ENCODE measurements at places on chromosomes 5 and 9.
A peak's percentile ranks its signal among the peaks of the same experiment; 100 is the strongest.

DNA sequence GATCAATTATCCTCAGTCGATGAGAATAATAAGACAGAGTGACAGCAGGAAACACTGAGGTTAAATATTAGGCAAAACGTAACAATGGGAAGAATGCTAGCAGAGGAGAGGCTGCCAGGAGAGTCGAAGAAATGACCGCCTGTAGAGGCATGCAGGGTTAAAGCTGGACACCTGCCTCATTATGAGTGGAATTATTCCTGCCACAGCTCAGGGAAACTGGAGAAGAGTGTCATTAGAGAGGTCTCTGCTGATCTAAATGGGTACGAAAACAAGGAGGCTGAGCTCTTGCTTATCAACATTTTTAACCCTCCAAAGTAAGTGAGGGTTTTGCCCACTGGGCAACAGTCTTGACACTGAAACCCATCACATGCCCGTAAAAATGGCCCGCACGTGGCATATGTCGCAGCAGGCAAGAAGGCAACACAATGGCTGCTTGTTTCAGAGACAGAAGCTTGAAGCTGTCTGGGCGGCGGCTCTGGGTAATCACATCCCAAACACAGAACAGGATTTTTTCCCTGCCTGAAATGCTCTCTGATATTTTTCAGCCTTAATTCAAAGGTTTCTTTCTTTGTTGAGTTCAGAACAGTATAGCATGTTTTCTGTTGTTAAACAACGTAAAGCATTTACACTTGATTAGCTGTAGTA lies 118.7 kb downstream of the MED27 start:
- no peak for DNase-seq

- DNase-seq, result no peak
These were observed 107.0 kb upstream of the PPP1R26 start for GRCh38 chr9:135372501-135373008.

DNA sequence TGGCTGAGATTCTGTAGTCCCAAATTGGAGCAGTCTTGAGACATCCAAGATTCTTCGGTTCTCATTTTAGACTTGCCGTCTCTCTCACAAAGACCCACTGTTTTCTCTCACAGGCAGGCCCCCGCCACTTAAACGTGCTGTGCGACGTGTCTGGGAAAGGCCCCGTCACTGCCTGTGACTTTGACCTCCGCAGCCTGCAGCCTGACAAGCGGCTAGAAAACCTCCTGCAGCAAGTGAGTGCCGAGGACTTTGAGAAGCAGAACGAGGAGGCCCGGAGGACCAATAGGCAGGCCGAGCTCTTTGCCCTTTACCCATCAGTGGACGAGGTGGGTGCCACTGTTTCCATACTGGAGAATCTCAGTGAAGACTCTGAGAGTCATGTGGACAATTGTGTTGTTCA lies 97.2 kb downstream of the DOCK8 start:
- DNase-seq, result no peak

DNA sequence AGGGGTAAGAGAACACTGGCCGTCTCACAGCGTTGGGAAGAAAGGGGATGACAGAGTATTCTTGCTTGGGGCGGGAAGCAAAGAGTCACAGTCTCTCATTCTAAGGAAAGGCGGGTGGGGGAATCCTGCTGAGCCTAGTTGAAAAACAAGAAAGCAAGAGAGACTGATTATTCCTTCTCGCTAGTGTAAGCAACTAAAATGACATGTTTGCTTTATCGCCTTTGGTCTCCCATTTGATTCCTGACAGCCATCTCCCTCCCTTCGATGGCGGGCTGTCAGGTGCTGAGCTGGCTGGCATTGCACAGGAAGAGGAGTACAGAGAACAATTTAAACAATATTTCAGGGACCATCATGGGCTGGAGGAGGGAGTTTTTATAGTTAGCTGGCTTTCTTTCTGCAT lies 331.3 kb downstream of the ASTN2 start:
- DNase-seq, result no peak

DNA sequence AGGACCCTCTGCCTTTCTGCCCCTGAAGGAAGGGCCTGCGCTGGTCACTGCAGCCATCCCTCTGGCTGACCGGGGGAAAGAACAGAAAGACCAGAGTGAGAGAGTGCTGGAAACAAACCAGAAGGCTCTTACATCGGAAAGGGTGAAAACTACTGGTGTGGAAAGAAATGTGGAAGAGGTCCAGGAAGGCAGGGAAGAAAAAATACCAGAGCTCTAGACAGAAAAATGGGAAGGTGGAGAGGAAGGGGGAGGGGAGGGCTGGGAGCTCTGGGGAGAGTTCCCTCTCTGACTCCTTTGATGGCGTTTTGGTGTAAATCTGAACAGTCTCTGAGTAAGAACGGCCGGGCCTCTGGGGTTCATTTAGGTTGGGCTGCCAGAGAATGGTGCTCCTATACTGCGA lies 47.7 kb downstream of the COL23A1 start:
- DNase-seq, result no peak

DNA sequence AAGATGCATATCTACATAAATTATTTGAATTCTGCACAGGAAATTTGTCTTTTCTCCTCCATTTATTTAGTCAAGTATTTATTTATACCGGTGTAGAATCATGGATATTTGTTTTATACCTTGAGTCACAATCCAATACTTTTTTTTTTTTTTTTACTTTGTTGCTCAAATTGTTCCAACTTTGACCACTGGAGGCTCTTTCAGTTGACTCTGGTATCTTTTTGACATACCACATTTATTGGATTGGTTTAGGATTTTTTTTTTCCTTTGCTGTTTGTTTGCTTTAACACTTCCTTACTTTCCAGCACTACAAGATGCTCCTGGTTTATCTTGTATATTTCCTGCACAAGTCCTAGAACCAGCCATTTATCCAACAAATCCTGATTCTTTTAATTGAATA lies 543.1 kb upstream of the RIOK2 start:
- no peak for DNase-seq

DNA sequence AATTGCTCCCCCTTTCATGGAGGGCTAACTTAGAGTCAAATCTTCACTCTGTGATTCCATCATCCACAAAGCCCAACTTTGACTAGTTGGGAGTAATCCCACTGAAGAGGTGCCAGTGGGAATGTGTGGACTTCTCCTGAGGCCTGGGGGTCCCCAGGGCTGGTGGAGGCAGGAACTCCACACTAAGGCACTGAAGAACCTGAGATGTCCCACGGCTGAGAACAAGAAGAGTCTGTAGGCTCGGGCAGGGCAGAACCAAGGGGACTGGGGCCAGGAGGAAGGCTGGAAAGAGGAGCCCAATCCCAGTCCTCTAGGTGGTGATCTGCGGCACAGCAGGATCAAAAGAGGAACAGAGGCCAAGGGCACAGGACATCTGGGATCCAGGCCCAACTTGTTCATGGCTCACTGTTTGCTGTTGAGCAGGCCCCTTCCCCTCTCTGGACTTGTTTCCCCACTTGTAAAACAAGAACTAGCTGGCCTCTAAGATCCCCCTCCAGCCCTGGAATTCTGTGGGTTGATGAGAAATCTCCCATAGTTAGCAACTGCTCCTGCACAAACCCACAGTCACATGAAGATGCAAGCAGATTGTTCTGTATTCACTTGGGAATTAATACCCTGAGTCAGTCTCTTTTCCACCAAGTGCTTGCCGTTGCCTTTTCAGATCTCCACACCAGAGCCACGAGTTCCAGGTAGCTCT lies 32.7 kb upstream of the ALDH1B1 start:
- DNase-seq, result no peak

DNA sequence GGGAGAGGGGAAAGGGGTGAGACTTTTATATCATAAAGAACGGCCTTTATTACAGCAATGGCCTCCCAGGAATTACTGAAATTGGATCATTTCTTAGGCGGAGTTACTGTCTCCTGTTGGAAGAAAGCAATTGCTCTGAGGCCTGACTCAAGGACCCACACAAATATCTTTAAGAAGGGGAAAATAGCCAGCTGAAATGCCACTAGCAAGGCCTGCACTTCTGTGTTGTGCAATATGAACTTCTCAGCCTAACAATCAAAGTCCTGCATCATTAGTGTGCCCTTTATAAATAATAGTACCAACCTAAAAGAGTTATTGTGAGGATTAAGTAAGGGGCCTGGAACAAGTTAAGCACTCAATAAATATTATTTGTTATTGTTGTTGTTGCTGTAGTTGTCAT lies 30.1 kb upstream of the TRIM32 start:
- no peak for DNase-seq

DNA sequence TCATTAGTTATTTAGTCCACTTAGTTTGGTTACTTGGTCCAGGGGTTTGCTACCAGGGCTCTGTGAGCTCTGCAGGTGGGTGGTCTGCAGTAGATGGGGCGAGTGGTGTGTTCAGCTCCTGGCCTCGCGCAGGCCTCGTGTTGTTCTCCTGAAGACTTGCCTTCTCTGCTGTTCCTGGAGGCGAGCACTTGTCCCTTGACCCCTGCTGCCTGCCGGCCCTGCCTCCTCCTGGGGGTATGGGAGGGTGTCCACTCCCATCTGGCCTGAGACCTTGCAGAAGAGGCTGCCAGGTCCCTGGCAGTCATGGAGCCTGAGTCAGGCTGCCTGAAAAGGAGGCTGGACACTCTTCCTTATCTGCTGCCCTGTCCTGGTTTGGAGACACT lies 137.0 kb downstream of the CACNA1B start:
- DNase-seq, result no peak

- no peak for DNase-seq
These were observed 1724.3 kb upstream of the C9orf72 start for GRCh38 chr9:29297592-29297991.

DNA sequence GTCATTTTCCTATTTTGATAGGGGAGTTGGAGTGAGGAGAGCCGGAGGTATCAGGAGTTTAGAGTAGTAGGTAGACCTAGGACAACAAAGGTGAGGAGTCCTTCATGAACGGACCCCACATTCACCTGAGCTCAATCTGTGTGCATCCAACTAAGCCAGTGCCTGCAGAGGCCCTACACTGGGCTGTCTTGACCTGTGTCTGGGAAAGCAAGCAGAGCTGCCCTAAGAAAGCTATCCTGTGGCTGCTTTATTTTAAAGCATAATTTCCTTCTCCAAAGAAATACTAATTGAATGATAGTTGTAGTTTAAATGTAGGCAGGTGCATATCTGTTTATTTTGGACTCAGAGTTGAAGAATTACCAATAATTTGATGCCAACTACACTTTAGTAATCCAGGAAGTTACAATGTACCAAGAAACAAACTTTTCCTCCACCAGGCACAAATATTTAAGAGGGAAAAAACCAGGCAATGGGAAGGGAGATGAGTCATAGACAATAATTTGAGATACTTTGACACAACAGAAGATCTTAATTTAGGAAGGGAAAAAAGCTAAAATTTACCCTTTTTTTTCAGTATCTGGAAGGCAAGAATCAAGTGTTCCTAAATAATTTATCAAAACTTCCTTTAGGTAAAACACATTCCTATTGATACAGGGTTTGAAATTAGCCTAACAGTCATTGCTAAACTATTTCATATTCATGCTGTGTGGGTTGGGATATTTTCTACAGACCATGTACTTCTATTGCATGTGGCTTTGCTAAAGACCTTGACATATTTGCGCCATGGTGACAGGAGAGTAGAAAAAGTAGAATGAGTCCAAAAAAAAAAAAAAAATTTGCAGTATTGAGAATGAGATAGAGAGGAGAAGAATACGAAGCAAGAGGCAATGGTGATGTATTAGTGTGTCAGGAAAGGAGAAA lies 376.6 kb upstream of the TUSC1 start:
- no peak for DNase-seq

DNA sequence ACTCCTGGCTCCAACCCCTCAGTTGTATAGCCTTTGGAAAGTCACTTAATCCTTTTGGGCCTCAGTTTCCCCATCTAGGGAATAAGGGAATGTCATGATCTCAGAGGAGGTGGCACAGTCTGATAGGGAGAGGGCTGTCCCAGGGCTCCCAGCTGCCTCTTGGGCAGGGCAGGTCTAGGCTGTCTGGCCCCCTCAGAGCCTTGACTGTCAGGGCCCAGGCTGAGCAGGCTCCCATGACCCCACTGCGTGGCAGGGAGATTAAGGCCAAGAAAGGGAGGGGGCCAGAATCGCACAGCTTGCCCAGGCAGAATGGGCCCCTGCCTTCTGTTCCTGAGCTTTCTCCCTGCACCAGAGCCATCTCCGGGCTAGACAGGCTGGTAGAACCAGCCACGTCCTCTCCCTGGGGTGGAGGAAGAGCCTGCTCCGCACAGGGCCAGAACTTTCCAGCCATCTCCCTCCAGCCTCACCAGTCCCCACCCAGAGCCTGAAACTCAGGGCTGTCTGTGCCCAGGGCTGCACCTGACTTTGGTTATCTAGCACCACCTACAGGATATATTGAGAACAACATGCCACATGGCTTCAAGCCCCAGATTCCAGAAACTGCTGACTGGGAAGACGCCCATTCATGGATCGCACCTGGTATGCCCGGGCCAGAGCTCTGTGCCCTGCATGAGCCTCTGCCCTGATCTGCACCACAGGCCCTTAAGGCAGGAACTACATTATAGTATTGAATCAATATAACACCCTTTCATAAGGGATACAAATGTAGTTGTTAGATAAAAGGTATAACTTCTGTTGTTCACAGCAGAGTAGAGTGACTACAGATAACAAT lies 32.1 kb downstream of the NAIF1 start:
- peak; percentile 79 for DNase-seq

- no peak for DNase-seq
These were observed 108.6 kb upstream of the SH3GL2 start for GRCh38 chr9:17470036-17470813.

GRCh38 chr5:5615569-5615968 lies 193.1 kb downstream of the ICE1 start:
- DNase-seq, result no peak

GRCh38 chr5:3599226-3600105 lies 3.8 kb downstream of the IRX1 start:
- no peak for DNase-seq

DNA sequence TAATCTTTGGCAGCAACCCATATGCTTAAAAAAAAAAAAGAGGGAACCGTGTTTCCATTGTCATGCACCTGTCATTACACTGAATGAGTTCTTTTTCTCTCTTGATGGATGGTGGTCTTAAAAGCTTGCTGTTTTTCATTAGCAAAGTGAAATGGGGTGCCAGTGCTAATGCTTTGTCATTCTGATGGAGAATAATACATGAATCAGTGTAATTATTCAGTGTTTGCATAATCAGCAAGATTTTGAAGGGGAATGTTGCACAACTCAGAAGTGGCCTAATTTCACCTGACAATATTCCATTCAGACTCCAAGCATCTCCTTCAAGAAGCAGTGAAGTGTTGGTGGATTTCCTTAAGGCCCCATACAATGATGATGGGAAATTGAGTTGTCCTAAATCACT lies 38.1 kb downstream of the MAP1B start:
- no peak for DNase-seq

DNA sequence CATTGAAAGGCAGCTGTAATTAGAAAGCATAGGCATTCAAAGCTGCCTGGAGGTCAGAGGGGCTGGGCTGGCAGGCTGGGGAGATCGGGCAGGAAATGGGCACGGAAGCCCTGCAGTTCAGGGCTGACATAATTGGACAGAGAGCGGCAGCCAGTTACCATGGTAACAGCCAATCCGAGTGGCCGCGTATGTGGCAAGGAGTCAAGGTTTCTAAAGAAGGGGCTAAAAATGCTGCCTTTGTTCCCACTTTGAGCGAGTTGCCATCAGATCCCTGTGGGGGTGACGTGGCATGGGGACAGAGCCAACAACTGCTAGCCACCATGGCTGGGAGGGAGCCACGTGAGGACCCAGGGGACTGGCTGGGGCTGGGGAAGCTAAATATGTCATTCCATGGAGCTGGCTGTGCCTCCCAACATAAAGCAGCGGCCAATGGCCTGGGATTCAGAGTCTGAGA lies 44.7 kb upstream of the NDFIP1 start:
- peak; percentile 12 for DNase-seq

- DNase-seq, result no peak
These were observed 293.5 kb upstream of the C9orf72 start for GRCh38 chr9:27866741-27867140.

Measured in inflammatory macrophage (primary cell).